ENCODE measurements at places on chromosomes 12 and 14. TPM values are rescaled to one million over a fixed set of nuclear protein-coding genes. Genes with fewer than 3 reads are reported as not detected.

Gene GEMIN2
- total RNA-seq = 14.0 TPM

Gene IFI27
- 1.8 TPM for total RNA-seq

Gene KRT83
- not detected for total RNA-seq

Gene PAX9
- total RNA-seq = 0.23 TPM

Gene ADAM21
- not detected for total RNA-seq

Gene PWP1
- 28.5 TPM for total RNA-seq

Gene CNTN1
- not detected for total RNA-seq

Gene SLC16A7
- total RNA-seq = 49.4 TPM

Gene TEX22
- total RNA-seq = 9.0 TPM

Measured in T-cell (primary cell).